H54 (cell line): ENCODE measurements at places on chromosomes 13 and 19.

DNA sequence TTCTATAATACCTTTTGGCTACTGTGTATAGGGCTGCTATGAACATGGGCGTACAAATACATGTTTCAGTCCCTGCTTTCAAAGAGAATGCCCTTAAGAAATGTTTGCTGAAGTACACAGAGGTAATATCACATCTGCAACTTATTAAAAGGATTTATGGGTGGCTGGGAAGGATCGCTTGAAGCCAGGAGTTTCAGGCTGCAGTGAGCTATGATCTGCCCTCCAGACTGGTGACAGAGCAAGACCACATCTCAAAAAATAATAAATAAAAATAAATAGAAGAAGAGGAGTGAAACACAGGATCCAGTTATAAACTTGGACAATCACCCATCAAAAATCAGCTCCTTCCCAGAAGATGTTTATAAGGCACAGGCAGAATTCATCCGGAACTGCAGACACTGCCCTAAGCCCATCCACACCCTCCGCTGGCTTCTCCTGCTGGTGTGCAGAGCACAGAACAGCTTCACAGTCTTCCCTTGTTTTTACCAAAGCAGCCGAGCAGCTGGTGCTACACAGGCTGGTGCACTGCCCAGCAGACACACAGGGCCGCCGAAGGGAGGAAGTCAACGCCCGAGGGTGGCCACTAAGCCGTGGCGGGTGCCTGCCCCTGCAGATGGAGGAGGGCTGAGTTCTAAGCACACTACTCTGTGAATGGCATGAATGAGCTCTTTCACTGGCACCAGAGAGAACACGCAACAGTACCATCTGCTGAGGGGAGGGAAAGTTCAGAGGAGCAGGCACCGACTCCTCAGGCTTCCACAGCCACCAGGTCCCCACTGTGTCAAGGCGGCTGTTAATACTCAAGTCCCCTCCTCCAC lies 44.0 kb downstream of the BRD4 start:
- DNase-seq, result no peak

- no peak for DNase-seq
Measured at GRCh38 chr13:83184150-83184475, 698.2 kb downstream of the SLITRK1 start.

DNA sequence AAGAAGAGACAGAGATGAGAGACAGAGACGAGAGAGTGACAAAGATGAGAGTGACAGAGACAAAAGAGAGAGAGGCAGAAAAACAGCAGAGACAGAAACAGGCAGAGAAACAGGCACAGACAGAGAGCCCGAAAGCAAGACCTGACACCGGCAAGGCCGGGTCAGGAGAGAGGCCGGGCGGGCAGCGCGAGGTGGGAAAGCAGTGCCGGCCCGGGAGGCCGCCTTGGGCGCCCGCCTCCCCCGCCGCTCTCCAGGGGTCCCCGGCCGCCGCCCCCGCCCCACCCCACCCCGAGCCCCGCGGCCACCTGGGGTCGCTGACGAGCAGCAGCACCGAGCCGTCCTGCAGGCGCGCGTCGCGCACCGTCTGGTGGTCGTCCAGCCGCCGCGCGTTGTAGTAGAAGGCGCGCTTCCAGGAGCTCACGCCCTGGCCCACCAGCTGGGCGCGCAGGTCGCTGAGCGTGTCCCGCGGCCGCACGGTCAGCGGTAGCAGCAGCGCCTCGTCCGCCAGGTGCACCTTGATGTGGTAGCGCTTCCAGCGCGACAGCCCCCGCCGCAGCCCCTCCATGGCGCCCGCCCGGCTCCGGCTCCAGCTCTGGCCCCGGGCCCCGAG lies at the start of gene TINCR:
Gene TINCR (minus strand): TSS at position 594 of the 610 bp plus-strand sequence.
- DNase-seq, result no peak

DNA sequence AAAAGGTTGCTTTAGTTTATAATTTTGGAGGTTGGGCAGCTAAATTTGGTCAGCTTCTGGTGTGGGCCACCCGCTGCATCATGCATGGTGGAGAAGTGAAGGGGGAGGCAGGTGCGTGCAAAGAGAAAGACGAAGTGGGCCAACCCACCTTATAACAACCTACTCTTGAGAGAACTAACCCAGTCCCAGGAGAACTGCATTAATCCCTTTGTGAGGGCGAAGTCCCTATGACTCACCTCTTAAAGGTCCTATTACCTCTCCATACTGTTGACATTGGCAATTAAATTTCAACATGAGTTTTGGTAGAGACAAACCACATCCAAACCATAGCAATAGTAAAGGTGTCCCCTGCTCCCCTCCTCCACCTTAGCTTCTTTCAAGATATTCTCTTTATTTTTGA lies 7.7 kb upstream of the FGF9 start:
- DNase-seq, result no peak

DNA sequence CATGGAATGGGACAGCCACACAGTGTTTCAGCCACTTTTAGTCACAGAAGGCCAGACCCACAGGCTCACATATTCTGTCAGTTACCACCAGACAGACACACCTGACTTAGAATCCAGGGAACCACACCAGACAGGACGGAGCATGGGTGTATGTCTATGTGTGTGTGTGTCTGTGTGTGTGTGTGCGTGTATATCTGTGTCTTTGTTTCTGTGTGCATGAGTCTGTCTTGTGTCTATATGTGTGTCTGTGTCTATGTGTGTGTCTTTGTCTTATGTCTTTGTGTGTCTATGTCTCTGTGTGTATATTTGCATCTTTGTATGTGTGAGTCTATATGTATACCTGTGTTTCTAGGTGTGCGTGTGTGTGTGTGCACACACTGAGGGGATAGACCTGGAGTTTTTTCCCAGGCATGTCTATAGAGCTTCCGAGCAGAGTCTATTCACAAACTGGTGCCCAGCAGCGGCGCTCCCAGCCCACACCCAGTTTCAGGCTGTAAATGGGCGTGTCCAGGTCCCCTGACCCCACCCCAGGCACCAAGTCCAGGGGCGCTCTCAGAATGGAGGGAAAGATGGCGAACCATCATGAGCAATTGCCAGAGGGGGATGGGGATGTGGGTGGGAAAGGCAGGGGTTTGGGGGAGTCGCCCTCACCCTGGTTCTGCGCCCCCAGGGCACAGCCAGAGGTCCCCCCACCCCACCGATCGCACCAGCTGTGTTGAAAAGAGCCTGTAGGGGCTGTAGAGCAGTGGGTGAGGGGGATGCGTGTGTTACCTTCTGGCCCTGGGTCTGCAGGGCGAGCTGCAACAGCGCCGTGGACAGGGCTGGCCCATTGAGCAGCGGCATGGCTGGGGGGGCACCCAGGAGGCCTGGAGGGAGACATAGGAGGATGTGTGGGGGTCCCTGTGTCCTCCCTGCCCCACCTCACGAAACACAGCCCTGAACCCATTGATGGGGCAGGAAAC lies 6.3 kb upstream of the FDX2 start:
- no peak for DNase-seq

DNA sequence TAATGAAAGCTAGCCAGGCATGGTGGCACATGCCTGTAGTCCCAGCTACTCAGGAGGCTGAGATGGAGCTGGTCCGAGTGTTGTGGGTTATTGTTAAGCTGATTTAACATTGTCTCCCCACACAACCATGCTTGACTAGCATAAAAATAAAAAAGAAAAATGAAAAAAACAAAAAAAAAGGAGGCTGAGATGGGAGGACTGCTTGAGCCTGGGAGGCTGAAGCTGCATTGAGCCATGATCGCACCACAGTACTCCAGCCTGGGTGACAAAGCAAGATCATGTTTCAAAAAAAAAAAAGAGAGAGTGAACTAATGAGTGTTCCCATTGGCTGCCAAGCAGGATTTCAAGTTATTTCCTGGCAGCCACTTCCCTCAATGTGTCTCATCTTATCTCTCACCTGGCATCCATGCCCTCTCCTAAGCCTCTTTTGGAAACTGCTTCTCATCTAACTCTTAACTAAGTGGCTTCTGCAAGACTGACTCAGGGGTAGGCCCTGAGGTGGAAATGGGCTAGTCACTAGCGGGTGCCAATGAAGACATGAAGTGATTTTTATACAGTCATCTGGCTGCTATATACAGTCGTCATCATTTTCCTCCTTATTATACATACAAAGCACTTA lies 4.9 kb downstream of the THAP8 start:
- no peak for DNase-seq

DNA sequence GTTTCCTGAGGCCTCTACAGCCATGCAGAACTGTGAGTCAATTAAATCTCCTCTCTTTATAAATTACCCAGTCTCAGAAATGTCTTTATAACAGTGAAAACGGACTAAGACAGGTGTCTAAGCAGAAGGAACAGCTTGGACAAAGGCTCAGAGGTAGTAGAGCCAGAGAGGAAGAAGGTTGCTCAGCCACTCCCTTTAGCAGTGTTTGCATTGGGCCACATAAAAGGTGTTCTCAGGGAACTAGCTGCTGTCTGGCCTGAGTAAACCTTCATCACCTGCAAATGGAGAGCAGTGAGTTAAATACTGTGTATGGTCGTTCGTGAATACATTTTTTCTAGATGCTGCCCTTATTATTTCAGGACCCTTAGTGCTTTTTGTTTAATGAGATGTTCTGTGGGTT lies 383.4 kb downstream of the EFNB2 start:
- DNase-seq, result no peak

DNA sequence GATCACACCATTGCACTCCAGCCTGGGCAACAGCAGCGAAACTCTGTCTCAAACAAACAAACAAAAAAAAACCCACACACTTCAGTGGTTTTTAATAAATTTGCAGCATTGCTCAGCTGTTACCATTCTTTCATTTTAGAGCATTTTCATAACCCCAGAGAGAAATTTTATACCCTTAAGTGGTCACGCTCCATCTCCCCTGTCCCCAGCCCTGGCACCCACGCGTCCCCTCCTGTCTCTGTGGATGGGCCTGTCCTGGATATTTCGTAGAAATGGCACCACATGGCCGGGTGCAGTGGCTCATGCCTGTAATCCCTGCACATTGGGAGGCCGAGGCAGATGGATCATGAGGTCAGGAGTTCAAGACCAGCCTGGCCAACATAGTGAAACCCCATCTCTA lies 7.8 kb downstream of the THOP1 start:
- DNase-seq, result no peak

GRCh38 chr19:44722131-44723121 lies 23.5 kb downstream of the CEACAM16 start:
- DNase-seq, result no peak

GRCh38 chr19:49687566-49688316 lies 1.7 kb upstream of the ADM5 start:
- DNase-seq, result no peak

- no peak for DNase-seq
Measured at GRCh38 chr19:34732612-34733211, 1.3 kb upstream of the ZNF181 start.
